GM03348 (cell line): ENCODE measurements at places on chromosomes 4 and X.

- DNase-seq, result no peak
Measured at GRCh38 chr4:164109503-164109902, 615.0 kb downstream of the TMA16 start.

- DNase-seq, result no peak
Measured at GRCh38 chr4:186942758-186943377, 219.2 kb upstream of the FAT1 start.

DNA sequence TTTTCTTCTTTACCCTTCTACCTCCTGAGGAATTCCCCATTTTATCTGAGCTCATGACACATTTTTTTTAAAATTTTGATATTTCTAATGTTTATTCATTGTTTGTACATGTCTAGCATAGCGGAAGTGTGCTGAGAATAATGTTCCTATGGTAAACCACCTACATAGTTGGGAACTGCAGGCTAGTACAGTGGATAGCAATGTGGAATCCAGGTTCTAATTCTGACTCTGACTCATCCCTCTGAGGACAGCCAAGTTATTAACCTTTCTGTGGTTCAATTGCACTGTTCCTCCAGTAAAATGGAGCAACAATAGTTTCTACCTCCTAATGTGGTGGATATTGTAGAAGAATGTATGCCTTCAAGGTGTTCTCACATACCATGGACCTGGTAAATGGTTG lies 20.6 kb upstream of the APELA start:
- DNase-seq, result no peak

- DNase-seq, result no peak
Measured at GRCh38 chr4:52368895-52369294, 290.2 kb downstream of the USP46 start.

GRCh38 chr4:56743550-56743949 lies 62.5 kb upstream of the HOPX start:
- no peak for DNase-seq

- no peak for DNase-seq
Measured at GRCh38 chr4:13859423-13859822, 231.9 kb upstream of the BOD1L1 start.

GRCh38 chr4:183554878-183555585 lies 50.2 kb downstream of the ING2 start:
- no peak for DNase-seq

GRCh38 chr4:575281-576141 lies 584 bp downstream of the TMEM271 start:
- DNase-seq, result peak; percentile 81
